Posterior cingulate gyrus (tissue), 11 donors: ENCODE measurements at places on chromosomes 12 and 14.

- no peak for DNase-seq
These were observed 37.7 kb upstream of the RTRAF start for GRCh38 chr14:51951656-51952055.

DNA sequence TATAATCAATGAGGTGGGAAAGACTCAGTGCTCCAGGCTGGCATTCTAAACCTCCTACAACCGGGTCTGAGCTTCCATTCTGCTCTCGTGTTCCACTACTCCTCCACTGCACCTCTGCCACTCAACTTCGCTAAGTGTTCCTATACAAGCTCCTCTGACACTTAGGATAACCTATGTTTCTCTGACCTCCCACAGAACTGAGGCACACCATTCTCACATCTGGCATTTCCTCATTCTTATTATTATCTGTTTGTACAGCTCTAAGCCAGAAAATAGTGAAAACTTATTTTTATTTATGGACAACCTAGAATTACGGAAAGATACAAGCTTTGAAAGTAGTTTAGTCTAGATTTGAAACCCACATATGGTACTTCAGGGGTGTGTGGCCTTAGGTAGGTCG is 127.0 kb downstream of the MED13L start:
- no peak for DNase-seq

DNA sequence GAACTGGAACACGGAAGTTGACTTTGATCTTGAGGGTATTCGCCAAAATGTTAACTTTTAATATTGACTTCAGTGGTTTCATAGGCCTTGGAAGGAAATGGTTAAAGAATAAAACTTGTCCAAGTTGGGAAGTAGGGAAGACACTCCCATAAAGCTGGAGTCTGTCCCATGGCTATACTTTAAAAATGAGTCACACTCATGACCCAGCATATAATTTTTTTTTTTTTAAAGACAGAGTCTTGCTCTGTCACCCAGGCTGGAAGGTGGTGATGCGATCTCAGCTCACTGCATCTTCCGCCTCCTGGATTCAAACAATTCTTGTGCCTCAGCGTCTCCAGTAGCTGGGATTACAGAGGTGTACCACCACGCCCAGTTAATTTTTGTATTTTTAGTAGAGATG is 19.6 kb downstream of the TMPRSS12 start:
- no peak for DNase-seq

DNA sequence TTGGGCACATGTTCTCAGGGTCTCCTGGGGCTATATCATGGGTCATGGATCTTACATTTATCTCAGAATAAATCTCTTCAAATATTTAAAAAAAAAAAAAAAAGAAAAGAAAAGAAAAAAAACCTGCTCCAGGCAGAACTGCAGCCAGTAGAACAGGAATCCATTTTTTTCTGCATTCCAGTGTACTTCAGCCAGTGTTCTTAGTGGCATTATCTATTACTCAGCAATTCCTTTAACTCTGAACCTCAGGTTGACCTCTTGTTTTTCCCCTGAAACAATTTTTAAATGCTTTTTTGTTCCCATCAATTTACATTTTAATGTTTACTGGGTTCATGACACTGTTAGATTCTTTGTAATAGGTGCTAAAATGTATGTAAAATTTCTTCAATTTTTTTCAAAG is 66.7 kb upstream of the STXBP6 start:
- DNase-seq = no peak

- no peak for DNase-seq
These were observed 3.8 kb downstream of the NR4A1 start for GRCh38 chr12:52054833-52055730.

- no peak for DNase-seq
These were observed 72.4 kb downstream of the IQSEC3 start for GRCh38 chr12:138898-139534.

DNA sequence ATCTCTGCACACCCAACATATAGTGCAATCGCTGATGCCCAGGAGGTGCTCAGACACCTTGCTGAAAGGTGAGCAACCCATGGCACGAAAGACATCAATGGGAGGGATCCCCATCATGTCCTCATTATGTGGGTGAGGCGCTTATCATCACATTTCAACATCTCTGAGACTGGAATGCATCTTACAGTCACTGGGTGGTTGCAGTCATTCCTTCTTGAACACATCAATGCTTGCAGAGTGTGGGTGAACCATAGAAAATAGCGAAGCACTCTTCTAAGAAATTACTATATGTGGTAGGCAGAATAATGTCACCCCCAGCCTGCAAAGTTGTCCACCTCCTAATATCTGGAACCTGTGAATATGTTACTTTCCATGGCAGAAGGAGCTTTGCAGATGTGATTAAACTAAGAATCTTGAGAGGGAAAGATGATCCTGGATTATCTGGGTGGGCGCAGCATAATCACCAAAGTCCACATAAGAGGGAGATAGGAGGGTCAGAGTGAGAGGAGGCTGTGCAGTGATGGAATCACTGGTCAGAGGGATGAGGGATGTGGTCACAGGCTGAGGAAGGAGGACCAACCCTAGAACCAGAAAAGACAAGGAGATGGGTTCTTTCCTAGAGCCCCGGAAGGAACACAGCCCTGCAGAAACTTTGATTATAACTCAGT is 51.2 kb downstream of the GLRX5 start:
- DNase-seq = no peak

- DNase-seq = no peak
These were observed 56.8 kb downstream of the DUSP16 start for GRCh38 chr12:12505544-12506495.

- no peak for DNase-seq
These were observed 16.6 kb downstream of the PGAM5 start for GRCh38 chr12:132727091-132727794.

DNA sequence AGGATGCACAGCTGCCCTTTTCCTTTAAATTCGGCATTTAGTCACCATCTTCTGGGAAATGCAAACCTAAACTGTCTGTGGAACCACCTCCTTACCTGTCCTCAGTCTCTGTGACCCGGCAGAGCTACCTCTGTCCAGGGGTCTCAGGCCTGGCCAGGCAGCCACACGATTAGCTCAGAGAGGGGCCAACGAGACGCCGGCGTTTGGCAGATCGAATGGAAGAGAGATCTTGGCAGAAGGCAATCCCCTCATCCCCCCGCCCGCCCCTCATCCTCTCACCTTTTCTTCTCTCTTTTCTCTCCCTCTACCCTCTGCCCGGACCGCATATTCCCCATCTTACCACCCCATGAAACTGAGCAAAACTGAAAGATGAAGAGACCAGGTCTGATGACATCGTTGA is 101.0 kb downstream of the PIWIL1 start:
- no peak for DNase-seq

DNA sequence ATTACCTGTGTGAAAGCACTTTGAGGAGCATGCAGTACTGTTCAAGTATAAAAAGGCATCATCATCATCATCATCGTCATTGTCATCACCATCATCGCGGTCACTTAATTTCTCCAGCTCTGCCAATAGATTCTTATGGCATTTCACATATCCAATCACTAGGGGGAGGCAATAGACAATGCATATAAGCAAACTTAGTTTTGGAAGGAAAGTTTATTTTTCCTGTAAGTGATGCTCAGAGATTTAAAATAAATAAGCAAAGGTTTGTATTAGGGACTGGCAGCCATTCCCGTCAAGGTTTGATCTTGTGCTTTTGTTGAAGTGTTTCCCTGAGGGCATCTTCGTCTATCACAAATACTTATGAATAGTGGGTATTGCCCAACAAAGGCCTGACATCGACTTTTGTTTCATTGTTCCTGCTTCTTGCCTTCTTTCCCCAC is 127.4 kb downstream of the KTN1 start:
- no peak for DNase-seq

DNA sequence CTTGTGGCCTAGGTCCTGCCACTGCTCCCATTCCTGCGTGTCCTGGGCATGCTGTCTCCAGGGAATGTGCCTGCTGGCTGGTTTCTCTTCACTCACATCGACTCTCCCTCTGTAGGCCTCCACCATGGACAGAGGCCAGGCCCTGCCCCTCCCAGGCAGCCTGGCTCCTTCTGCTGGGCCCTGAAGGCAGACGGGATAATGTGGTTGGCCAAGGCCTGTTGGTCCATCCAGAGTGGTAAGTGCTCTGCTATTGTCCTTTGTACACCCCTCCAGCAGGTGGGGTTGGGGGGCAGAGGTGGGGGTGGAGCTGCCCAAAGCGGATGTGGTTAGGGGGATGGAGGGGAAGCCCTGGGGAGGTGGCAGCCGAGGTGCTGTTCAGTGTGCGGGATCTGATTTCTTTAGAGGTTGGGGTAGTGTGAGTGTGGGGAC is 9.5 kb upstream of the NR4A1 start:
- no peak for DNase-seq

DNA sequence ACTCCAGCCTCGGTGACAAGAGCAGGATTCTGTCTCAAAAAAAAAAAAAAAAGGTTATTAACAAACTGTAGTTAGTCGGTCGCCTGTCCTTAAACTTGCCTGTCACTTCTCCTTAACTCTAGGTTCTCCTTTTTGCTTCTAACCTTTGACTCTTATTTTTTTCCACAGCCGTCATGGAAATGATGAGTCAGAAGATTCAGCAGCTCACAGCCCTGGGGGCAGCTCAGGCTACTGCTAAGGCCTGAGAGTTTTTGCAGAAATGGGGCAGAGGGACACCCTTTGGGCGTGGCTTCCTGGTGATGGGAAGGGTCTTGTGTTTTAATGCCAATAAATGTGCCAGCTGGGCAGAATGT is 418 bp upstream of the MYG1 start:
- no peak for DNase-seq

GRCh38 chr14:71452539-71452938 is 479.7 kb upstream of the RGS6 start:
- no peak for DNase-seq

- peak; percentile 76 for DNase-seq
These were observed 227.8 kb downstream of the ZFP36L1 start for GRCh38 chr14:68564826-68565759.

DNA sequence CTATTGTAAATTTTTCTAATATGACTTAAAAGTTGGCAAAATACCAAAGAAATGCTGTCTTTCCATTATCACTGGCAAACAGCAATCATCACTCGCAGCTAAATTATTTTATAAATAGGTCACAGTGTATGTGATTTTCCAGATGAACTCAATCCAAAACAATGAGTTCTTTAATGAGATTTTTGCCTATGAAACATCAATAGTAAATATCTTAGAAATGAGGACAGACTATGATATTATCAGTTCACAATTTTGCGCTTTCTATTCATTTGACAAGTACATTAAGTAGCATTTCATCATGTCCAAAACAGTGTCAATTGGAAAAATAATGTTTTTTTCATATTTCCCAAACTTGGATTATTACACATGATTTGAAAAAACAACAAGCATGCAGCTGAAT is 65.7 kb downstream of the PIK3C2G start:
- DNase-seq = no peak

DNA sequence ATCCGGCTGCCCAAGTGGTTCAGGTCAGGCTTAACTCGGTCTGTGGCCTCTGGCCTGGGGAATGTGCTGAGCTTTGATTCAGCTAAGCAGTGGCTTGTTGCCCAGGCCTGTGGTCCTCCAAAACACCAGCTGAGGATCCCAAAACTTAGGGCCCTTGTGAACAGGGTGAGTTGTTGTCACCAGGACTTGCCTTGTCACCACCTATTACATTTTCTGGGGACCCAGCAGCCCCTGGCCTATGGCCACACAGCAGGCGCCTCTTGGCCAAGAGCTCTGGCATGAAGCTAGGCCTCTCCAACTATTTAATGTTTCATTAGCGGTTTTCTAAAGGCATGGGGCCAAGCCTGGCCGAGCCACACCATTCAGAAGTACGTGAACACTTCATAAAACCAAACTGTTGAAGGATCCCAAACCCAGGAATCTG is 343.7 kb downstream of the CACNA1C start:
- no peak for DNase-seq

- no peak for DNase-seq
These were observed 34.2 kb downstream of the CCDC88C start for GRCh38 chr14:91383439-91383838.

GRCh38 chr12:118326991-118327390 is 45.7 kb downstream of the TAOK3 start:
- no peak for DNase-seq

GRCh38 chr14:23358042-23358441 is 5.4 kb upstream of the SLC22A17 start:
- no peak for DNase-seq

DNA sequence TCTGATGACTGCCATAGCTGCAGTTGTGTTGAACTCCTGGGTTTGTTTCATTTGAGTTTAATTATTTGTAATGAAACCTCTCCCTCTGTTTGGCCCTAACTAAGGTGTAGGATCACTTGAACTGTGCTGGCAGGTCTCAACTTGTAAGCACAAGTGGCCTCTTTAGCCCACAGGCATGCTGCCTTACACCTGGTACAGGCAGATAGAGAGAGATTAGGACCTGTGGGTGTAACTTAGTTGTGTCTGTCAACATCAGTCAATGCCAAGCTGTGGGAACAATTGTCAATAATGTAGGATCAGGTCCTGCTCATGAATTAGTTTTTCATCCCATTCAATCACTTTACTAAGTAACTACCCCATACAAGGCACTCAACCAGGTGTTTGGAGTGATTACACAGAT is 263.0 kb upstream of the G2E3 start:
- DNase-seq = no peak

GRCh38 chr14:65966188-65966587 is 520.0 kb upstream of the CCDC196 start:
- no peak for DNase-seq

- no peak for DNase-seq
These were observed 79.1 kb upstream of the EGLN3 start for GRCh38 chr14:34029921-34030334.

DNA sequence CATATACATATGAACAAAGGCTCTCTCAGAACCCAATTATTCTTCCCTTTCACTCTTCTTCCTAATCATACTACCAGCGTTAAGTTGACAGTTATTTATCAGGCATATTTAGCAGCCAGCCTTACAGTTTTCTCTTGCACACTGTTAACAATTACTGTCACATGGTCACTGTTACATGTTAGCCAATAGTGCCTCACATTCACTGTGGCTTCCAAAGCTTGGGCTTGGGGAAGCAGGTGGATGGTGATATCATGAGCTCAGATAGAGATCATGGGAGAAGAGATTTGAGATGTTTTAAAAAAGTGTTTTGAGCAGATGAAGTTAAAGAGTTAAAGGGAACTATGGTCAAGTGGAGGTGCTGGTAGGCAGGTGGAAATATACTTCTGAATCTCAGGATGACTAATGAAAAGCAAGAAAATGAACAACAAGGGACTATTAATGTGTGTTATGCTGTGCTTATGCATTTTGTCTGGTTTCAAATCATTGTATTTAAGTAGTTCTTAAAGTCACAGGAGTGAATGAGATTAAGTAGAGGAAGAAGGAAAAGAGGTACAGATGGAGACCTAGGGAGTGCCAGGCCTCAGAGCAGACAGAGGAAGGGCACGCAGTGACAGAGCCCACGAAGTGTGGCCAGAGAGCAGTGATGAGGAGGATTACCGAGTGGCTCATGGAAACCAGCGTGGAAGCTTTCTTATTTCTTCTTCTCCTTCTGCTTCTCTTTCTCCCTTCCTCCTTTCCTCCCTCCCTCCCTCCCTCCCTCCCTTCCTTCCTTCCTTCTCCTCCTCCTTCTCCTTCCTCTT is 39.6 kb downstream of the BICD1 start:
- no peak for DNase-seq
